Esophagus squamous epithelium (tissue), 5 donors: ENCODE measurements at places on chromosomes 7 and 10.

DNA sequence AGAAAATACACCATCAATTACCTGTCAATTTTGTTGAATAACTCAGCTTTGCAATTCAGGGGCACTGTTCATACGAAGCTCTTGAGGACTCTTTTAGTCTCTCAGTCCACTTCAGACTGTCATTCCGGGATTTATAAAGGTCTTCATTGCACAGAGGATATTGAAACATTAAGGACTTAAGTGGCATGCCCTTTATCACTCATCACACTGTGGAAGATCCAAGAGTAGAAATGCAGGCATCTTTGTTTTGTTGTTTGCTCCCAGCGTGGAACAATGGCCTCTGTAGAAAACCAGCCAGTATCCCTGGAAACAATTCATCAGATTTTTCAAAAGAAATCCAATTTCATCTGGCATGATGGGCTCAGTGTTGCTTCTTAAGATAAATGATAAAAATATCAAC lies 66.3 kb upstream of the LRGUK start:
- no peak for DNase-seq

- no peak for DNase-seq
Observed at GRCh38 chr10:31171402-31172083, 139.9 kb upstream of the ZNF438 start.

- DNase-seq, result no peak
Observed at GRCh38 chr10:17476073-17476472, 21.7 kb upstream of the ST8SIA6 start.

GRCh38 chr10:96794836-96795733 lies 37.0 kb upstream of the LCOR start:
- no peak for DNase-seq

GRCh38 chr7:35280902-35281301 lies 27.0 kb upstream of the TBX20 start:
- DNase-seq, result no peak

DNA sequence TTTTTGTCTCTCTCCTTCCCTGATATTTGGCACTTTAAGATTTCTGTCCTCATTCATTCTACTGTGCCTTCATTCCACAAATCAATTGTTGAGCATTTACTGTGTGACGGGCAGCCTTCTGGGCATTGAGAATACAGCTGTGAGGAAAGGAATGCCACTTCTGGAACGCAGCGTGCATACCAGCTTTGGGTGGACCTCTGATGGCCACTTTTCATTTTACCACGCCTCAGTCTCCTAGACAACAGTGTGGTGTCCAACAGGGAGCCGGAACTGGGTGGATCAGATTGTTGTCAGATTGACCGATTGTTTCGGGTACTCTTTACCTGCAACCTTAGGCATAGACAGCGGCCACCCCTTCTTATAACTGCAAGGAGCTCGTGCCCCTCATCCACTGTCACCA lies 222.7 kb upstream of the DPP6 start:
- DNase-seq, result no peak

- DNase-seq, result no peak
Observed at GRCh38 chr10:70139997-70140250, 6.6 kb downstream of the TYSND1 start.

DNA sequence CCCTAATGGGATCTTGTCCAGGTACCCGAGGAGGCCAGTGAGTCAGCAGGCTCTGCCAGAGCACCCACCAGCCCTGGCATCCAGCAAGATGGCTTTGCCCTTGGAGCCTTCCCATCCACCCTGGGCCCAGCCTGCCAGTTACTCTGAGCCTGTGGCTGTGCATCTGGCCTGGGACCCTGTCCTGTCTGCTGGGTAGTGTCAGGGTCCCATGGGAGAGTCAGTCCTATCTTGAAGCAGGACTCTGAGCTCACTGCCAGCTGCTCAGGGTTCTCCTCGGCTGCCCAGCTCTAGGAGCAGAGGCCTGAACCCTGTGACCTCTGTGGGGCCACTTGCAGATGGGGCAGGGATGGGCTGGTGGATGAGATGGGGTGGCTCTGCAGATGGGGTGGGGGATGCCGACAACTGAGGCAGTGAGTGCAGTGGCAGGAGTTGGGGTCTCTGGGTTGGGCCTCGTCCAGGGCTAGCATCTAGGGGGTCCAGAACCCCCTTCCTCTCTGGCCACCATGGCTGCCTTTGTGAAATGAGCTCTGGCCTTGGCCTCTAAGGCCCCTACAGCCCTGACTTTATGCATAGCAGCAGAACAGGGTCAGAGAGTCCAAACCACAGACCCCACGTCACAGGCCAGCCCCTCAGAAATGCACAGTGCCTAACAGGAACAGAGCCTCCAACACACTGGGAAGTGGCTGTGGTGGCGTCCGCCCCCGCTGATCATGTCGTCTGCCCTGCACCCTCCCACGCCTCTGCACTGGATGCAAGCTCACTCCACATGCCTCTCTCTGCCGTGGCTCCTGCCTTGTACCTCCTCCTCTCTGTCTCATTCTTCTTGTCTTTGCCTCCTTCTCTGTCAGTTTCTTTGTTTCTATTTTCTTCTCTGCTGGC lies 88.1 kb upstream of the RET start:
- DNase-seq, result no peak

DNA sequence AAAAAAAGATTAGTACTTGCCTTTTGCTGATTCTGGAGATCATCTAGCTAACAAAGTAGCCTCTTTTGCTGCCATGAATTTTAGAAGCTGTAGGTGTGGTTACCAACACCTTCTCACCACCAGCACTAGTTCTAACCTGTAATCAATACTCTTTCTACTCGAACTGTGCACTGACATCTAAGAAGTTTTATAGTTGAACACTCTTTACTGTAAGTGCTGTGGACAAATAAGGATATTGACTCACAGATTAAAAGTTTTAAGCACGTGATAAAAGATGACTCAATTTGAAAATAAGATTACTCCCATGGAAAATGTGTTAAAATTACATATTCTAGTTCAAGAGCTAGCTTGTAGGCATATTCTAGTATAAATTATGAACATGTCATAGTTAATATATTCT lies 89.9 kb downstream of the REEP3 start:
- DNase-seq, result no peak

DNA sequence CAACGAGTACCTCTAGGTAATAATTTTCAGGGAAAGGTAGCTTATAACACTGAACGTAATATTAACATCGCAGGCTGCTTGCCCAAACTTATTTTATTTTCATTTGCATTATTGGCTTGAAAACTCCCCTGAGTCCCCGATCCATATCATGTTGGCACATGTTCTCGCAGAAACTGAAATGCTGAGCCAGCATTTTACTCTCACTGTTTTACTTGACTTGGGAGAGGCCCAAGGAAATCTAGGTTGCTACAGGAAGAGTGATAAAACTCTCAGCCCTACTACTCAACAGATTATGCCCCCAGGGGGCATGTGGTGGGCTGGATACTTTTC lies 183.5 kb upstream of the HABP2 start:
- DNase-seq, result no peak

DNA sequence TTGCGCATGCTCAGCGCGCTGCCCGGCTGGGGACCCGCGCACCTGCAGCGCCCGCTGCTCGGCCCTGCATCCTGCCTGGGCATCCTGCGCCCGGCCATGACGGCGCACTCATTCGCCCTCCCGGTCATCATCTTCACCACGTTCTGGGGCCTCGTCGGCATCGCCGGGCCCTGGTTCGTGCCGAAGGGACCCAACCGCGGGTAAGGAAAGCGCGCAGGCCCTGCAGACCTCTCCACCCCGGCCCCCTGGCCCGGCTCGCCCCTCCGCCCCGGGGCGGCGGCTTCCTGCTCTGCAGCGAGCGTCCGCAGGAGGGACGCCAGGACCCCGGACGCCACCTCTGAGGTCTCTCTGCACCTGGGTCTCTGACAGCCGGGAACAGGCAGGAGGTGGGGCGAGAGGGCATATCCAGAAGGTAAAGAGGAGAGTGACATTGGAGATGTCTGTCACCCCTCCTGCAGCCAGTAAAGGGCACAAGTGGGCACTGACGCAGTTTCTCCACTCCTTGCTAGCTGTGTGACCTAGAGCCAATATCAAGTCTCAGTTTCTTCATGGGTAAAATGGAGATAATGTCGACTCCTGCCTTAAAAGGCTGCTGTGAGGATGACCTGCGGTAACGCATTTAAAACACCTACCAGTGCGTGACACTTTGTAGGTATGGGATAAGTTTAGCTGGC lies 338 bp downstream of the ATP6V0E2 start:
- DNase-seq, result no peak

DNA sequence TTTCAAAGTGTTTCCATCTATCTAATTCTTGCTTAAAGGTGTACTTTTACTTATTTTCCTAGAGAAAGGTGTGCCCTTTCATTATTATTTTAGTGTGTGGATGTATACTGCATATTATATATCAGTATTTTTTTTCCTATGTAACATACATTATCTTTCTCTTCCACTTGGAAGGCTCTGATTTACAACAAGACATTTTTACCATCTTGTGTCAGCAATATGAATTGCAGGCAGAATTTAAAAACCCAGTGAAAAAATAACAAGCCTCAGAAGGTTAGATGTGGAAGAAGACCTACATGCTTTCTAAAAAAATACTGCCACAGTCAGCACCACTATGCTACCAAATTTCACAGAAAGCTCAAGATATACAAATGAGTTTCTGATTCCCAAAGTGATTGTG lies 327.7 kb upstream of the STEAP1 start:
- no peak for DNase-seq

DNA sequence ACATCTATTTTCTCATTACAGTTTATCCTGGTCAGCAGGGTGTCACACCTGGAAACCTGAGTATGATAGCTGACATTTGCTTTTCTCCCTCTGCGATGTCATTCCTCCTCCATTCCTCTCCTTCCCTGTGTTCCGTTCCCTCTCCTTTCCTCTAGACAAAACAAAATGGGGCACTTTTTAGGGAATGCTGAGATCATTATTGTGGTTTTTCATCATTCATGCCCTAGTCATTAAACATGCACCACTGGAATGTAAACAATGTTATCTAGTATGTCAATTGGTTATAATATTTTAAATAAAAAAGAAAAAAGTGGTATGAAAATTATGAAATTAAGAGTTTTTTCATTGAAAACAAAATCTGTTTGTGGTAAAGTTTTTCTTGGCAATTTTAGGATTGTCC lies 132.6 kb downstream of the MAPK8 start:
- no peak for DNase-seq

DNA sequence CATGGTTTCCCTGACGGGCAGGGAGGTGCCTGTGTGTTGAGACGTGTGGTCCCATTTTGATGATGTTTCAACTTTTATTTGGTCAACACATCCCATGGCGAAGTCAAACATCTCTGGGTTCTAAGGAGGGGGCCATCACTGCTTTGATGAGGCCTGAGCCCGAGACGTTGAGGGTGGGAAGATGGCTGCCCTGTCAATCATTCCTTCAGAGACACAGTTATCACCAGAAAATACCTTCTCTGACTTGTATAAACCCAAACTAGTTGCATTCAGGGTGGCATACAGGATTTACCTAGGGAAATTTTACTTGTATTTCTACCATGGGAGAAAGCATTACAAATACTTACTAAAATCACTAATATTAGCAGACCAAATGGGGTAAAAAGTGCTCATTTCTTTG lies 64.6 kb downstream of the VOPP1 start:
- no peak for DNase-seq

DNA sequence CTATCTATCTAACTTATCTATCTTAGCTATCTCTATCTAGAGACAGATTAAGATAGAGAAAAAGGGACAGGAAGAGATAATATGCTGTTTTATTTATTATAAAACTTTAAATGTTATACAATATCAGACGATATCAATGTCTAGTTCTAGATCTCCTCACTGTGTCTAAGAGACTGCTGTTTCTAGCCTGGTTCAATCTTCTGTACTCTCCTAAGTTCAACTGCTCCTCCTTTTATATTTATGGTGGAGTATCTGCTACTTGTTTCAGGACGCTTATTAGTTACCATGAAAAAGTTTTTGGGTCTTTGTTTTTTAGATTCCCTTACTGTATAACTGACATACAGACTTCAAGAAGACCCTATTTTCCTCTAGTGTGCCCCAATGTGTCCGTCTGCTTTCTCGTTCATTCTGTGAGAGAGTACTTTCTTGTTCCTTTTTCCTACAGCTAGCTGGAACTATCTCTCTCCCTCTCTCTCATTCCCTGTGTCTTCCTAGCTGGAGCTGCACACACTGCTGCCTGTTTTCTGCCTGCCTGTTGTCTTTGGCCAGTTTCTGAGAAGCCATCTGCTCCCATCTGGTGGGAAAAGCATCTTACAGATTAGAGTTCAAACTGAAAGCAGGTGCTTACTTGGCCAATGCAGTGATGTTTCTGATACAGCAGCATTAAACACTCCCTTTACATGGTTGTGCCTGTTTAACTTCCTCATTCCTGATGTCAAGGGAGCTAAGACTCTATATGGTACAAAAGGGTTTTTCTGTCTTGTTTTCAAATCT lies 49.4 kb upstream of the ARL4A start:
- no peak for DNase-seq

- no peak for DNase-seq
Observed at GRCh38 chr7:117243390-117243789, 79.5 kb downstream of the WNT2 start.

- DNase-seq, result no peak
Observed at GRCh38 chr7:97016381-97017191, 8.0 kb downstream of the DLX5 start.

GRCh38 chr7:77655836-77656455 lies 40.3 kb upstream of the RSBN1L start:
- no peak for DNase-seq

DNA sequence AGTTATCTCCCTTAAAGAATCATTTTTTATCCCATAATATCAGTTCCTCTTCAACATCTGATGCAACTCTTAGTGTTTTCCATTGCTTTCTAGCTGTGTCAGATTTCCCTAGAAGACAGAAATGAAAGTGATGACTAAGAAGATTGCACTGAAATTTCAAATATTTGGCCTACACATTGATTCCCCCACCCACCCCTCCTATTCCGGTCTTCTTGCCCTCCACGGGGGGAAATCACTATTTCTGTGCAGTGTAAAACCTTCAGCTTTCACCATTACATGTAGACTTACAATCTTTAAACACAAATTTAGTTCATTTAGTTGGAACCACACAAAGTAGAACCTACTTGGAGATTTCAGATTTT lies 63.7 kb upstream of the IL6 start:
- DNase-seq, result no peak

DNA sequence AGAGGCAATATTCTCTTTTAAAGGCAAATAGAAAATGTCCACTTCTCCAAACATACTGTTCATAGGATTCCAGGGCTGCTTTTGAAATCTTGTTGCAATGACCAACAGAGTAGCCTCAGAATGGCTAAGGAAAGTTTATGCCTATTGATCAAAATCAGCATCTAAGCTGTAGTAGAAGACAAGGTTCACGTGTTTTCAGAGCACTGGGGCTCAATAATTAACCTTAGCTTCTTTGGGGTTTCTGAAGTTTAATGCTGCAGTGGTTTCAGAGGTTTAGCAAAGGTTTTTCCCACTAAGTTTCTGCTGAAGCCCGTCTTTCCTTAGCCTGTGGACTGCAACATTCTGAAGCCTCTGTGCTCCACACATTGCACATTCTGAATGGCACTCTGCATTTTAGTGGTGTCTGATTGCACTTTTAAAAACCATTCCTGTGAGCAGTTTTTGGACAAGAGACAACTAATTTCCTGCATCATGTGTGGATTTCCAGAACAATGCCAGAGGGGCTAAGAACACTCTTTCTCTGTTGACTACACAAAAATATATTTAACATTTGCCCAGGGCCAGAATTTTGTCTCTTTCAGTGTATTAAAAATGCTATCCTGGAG lies 342.5 kb downstream of the PTEN start:
- DNase-seq, result no peak

GRCh38 chr7:1268076-1268815 lies 35.6 kb downstream of the UNCX start:
- DNase-seq, result no peak
